ENCODE measurements at places on chromosomes 1 and 21.

- DNase-seq, result no peak
Observed at GRCh38 chr1:12480748-12481362, 137.2 kb downstream of the DHRS3 start.

DNA sequence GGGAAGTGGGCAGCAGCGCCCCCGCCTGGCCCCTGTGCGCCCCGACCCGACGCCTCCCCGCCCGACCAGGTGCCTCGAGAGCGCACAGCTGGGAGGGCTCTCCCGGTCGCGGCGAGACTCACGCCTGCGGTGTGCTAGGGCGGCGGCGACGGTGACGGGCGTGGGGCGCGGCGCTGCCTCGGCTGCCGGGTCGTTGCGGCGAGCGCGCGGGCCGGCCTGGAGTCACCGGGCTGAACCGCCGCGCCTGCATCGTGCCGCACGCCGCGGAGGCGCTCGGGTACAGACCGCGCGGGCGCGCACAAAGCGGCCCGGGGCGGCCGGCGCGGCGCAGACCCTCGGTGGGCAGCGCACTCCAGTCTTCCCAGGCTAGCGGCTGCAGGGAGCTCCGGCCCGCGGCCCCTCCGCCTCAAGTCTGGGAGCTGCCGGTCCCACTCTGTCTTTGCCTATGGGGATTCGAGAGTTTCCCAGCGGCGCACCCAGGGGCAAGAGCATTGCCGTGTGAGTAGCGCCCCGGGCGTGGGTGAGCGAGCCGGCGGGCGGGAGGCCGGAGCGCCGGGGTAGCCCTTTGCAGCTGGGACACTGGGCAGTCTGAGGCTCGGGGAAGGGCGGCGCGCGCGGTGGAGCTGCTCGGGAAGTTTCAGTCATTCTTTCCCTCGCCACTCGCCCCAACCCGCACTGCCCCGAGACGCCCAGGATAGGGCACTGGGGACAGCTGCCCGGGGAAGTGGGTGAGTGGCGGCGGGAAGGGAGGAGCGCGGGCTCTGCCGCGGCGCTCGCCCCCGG is at the start of gene SLC35F3:
TSS of gene SLC35F3 (plus strand) at position 44 of the 783 bp plus-strand sequence.
- DNase-seq, result no peak

GRCh38 chr1:237119091-237119490 is 77.1 kb downstream of the RYR2 start:
- no peak for DNase-seq

GRCh38 chr1:179775009-179775408 is 31.9 kb downstream of the FAM163A start:
- DNase-seq, result no peak

GRCh38 chr1:152886085-152886484 is 8.0 kb downstream of the SMCP start:
- no peak for DNase-seq

DNA sequence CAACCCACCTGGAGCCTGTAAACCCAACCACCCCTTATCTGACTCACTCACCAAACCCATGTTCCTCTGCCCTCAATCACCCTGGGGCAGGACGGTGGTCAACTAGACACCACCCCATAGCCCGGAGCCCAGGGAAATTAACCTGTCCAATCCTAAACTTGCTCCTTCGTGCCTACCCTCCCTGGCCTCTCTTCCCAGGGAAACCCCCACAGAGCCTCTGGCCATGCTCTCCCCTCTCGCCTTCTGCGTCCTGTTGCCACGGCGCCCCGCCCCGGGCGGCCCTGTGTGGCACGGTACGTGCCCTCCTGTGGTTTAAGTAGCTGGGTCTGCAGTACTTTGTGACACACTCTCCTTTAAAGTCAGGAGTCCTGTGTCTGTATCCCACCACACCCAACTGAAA is 4.0 kb upstream of the FTCD start:
- no peak for DNase-seq

DNA sequence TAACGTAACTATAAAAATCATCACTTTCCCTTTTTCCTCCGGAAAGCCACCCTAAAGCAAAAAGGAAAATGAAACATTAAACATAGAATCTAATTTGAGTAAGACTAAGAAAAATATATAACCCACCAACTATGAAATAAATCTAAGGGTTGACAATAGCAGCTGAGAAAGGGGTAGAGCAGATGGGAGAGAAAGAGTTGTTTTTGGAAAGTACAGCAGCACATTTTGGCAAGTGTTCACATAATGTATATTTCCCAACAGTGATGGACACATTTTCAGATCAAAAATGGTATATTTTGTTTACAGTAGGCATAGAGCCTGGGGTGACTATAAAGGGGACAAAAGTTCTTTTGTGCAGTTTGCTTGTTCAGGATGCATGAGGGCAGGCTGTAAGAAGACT is 1287.4 kb upstream of the B3GALT2 start:
- no peak for DNase-seq

- no peak for DNase-seq
Observed at GRCh38 chr1:208051651-208052050, 140.7 kb upstream of the CD34 start.

DNA sequence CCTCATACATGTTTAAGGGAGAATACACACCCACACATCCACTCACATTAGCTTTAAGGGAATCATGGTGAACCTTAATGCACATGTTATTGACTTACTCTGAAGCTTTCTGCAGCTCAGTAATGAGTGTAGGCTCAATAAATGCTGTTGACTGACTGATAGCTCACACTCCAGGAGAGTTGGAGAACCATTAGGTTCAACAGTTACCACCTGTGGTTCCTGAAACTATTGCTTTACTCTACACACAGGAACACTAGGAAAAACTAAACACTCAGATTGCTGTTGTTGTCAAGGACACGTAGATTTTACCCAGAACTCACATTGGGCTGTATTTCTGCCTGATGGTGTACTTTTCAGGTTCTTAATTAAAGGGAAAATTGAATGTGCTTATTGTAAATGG is 37.3 kb downstream of the ZC3H11B start:
- DNase-seq, result no peak

- DNase-seq, result no peak
Observed at GRCh38 chr1:247077213-247077612, 1.4 kb downstream of the ZNF670 start.
